ENCODE measurements at places on chromosomes 12 and 14.

GRCh38 chr12:68612202-68612601, 1.5 kb downstream of the RAP1B start:
- DNase-seq = peak; percentile 46

- peak; percentile 38 for DNase-seq
Measured at GRCh38 chr14:34018564-34019244, 67.8 kb upstream of the EGLN3 start.

DNA sequence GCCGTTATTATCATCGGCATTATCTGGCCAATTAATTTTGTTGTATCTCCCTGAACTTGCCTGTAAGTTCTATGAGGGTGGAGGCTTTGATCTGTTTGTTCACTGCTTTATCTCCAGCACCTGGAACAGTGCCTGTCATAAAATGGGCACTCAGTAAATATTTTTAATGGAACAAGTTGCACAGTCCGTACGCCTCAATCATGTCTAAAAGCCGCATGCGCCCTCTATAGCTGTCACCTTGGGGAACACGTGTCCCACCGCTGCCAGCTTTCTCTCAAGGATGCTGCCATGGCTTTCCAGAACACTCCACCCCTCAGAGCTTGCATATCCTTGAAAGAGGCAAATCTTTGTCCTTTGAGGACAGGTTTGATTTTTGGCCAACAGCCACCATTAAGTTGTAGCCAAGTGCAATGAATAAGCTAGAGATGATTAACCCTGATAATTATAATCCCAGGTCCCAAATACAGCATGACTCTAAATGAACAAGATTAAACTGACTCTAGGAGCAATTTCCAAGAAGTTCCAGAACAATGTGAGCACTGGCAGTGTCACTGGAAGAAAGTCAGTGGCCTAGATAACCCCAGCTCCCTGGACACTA, 55.1 kb downstream of the ERH start:
- DNase-seq = no peak

DNA sequence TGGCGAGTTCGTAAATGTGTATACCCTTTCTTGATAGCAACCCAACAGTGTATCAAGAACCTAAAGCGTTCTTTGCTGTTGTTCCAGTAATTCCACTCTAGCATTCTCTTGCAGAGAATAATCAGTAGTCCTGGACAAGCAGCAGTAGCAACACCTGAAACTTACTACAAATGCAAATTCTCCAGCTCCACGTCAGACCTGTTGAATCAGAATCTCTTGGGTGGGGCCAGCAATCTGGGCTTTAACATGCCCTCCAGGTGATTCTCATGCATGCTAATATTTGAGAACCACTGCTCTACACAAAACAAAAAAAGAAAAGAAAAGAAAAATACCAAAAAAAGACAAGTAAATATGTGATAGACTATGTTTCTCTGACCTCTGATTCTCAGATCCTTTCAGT, 10.1 kb downstream of the PTGDR start:
- DNase-seq = no peak

DNA sequence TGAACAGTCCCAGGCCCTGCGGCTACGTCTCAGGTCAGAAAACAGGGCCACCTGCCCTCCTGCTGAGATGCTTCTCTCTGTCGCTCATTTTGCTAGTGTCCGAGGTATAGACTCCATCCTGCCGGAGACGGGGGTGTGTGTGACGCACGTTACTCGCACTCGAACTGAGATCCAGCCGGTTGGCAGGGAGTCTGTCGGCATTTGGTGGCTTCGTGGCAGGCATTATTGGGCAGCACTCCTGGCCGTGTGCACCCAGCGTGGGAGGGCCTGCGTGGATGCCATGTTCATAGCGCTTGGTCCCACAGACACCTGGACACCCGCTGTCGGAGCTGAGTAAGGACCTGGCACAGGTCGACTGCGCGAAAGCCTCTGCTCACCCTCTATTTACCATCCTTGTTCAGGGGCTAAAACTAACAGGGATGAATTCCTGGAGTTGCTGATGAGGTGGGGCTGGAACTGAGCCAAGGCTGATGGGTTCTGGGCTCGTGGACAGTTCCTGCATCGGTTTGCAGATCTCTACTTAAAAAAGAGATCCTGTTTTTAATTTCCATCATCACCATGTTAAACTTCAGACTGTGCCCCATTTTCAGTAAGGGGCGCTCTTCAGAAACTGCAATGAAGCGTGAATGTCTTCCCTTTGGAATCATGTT, 28.6 kb downstream of the AACS start:
- no peak for DNase-seq

Data from activated CD4-positive, alpha-beta T cell treated with anti-CD3 and anti-CD28 coated beads, Interleukin-2, Interleukin-6, amounts not matched to agents 100 ng/mL and 50 ng/mL, durations not matched to agents 16 hours and 8 hours (primary cell).